Esophagus squamous epithelium (tissue), 5 donors: ENCODE measurements at places on chromosomes 2 and 18.

GRCh38 chr2:134900151-134900550 is 18.5 kb upstream of the CCNT2 start:
- DNase-seq: no peak

DNA sequence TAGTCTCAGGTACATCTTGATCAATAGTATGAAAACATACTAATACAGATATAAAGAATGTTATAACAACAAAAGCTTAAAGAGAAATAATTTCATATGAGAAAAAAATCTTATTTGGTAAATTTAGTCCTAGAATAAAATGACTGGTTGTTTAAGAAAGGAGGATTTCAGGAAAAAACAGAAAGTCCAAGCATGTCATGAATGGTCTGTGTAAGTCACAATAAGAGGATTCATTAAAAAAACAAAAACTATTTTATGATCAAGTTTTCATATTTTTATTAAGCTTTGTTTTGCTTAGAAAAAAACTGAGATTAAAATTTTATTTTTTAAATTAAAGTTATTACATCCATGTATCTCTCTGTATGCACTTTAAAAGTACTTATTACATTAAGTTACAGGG is 353.9 kb upstream of the SPHKAP start:
- DNase-seq: no peak

GRCh38 chr2:108315444-108315934 is 26.8 kb downstream of the SULT1C2 start:
- DNase-seq: no peak

DNA sequence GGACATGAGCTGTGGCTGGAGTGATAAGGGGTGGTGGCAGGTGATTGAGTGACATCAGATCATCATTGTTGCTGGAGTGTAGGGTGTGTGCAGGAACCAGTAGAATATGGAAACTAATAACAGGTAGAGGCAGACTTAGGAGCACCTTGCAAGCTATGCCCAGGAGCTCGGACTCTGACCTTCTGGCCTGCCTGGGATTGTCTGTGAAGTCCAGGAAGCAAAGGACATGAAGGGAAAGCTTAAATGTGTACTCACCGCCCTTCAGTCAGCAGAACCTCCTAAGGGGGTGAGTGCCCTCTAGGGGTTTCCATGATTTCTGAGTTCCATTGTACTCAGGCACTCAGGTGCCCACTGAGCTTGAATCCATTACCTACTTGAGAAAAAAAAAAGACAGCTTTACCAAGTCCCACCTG is 104.2 kb downstream of the CRIM1 start:
- no peak for DNase-seq
